ENCODE measurements at places on chromosomes 2 and 18. TPM values are rescaled to one million over a fixed set of nuclear protein-coding genes. Genes with fewer than 3 reads are reported as not detected.

The NT5DC4 gene
- total RNA-seq, result not detected

The PSMG2 gene
- 69.0 TPM for total RNA-seq

The CDH2 gene
- 234 TPM for total RNA-seq

The ANKRD30B gene
- not detected for total RNA-seq

The CEBPZOS gene
- total RNA-seq, result not detected

The HTR2B gene
- total RNA-seq, result not detected

The TEKT4 gene
- total RNA-seq, result not detected

The TSGA10 gene
- total RNA-seq, result 7.9 TPM

The TMEM247 gene
- not detected for total RNA-seq

The CXCR4 gene
- total RNA-seq, result 39.5 TPM

The SULT1C4 gene
- 8.0 TPM for total RNA-seq

The COX7A2L gene
- total RNA-seq, result 98.9 TPM

The LOXHD1 gene
- not detected for total RNA-seq

The PIKFYVE gene
- total RNA-seq, result 33.6 TPM

The SCYGR4 gene
- total RNA-seq, result not detected

The ZNF385B gene
- 3.4 TPM for total RNA-seq

The ANO7 gene
- total RNA-seq, result 3.2 TPM

The CRYGC gene
- not detected for total RNA-seq

The DSG2 gene
- total RNA-seq, result 18.4 TPM

The PPP3R1 gene
- total RNA-seq, result 56.4 TPM

The DNAH7 gene
- 1.5 TPM for total RNA-seq

The MXD1 gene
- 4.9 TPM for total RNA-seq

The LRP1B gene
- 1.5 TPM for total RNA-seq

The SLC38A11 gene
- not detected for total RNA-seq

The SGPP2 gene
- not detected for total RNA-seq

The RPE gene
- total RNA-seq, result 59.8 TPM

The FBXO36 gene
- total RNA-seq, result 3.5 TPM

The RTP5 gene
- total RNA-seq, result not detected

The TBC1D8 gene
- 8.8 TPM for total RNA-seq

The ABCG5 gene
- not detected for total RNA-seq

The IMP4 gene
- 69.1 TPM for total RNA-seq

The DSG3 gene
- total RNA-seq, result not detected

The CAVIN2 gene
- not detected for total RNA-seq

The NLRC4 gene
- not detected for total RNA-seq

The STAT4 gene
- total RNA-seq, result 1.0 TPM

The MSTN gene
- total RNA-seq, result 0.36 TPM

The AGXT gene
- not detected for total RNA-seq

The IL36G gene
- not detected for total RNA-seq

The ATF2 gene
- total RNA-seq, result 77.8 TPM

The RIT2 gene
- not detected for total RNA-seq
